ENCODE measurements at places on chromosomes 6 and 20.

DNA sequence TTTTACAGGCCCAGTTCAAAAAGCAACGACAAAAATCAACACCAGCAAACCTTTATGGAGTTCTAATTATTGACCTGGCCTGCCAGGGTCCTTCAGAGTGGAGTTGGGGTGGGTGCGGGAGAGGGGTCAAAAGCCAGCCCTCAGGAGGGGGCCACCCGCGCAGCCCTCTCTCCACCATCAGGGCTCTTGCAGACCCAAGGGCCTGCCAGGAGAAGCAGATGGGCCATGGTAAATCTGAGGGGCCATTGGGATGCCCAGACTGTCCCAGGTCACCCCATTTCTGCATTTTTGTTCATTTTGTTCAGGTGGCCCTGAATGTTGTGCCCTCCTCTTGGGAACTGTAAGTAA, 88.4 kb downstream of the DHX35 start:
- no peak for DNase-seq

GRCh38 chr6:155528982-155529453, 73.4 kb upstream of the NOX3 start:
- DNase-seq, result no peak

- no peak for DNase-seq
These were observed 190.7 kb downstream of the C6orf118 start for GRCh38 chr6:165118736-165119135.

- no peak for DNase-seq
These were observed 79.2 kb upstream of the CD93 start for GRCh38 chr20:23165307-23165750.

DNA sequence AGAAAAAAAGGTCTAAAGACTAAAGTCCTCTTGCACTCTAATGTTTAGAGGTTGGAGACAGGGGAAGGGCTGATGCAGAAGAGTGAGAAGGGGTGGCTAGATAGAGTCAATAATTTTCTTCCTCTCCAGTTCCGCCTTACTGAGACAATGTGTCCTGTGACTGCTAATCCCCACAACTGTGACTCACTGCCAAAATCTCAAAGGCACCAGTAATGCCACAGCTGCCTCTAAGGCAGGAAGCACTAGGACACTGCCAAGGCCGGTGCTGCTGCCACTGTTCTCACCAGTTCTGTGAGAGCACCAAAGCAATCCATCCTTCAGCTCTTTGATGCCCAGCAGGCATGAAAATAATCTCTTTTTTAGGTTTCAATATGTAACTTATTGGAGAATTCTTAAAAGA, 701.9 kb upstream of the MAP3K7 start:
- no peak for DNase-seq

DNA sequence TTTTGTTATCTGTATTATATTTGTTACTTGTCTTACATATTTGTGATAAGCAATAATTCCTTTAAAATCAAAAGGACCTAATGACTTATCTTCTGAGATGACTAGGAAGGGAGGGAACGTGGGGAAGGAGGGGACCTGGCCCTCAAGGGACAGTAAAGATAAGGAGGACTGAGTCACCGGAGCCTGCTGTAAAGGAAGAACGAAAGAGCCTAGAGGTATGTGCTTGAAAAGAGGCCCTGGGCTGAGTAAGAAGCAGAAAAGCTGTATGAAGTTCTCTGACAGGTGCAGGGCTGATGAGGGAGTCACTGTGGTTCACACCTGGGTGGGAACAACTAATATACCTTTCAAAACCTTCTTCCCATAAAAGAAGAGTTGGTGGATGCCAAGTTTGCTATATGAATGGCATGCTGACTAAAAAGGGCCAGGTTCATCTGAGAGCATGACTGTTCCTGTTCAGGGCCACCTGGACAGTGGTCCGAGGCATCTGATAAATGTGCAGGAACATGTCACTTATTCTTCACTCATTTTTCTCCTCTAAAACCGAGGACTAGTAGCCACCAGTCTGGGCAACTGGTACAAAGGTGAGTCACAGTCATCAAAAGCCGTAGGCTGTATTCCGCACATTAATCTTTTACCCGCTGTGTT, 111.3 kb downstream of the TNFAIP3 start:
- no peak for DNase-seq

GRCh38 chr6:33992191-33992590, 153.7 kb downstream of the GRM4 start:
- no peak for DNase-seq

GRCh38 chr6:132021552-132022375, 70.6 kb upstream of the CCN2 start:
- no peak for DNase-seq

GRCh38 chr6:138830248-138830647, 34.4 kb downstream of the ECT2L start:
- DNase-seq, result no peak

DNA sequence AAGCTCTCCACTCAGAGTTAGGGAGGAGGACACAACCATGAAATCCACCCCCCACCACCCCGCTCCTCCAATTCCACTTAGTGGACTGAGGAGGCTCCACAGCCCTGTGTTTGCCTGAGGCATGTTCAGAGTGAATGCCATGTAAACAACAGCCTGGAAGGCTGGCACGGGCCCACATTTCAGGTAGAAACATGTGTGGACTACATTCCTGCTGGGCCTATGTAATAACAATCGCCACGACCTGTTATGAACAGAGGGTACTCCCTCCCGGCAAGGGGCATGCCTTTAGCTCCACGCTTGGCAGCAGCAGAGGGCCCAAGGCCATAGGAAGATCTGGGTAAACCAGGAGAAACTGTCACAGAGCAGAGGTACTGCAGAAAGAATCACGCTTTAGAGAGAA, 65.5 kb downstream of the ISM1 start:
- DNase-seq, result no peak

DNA sequence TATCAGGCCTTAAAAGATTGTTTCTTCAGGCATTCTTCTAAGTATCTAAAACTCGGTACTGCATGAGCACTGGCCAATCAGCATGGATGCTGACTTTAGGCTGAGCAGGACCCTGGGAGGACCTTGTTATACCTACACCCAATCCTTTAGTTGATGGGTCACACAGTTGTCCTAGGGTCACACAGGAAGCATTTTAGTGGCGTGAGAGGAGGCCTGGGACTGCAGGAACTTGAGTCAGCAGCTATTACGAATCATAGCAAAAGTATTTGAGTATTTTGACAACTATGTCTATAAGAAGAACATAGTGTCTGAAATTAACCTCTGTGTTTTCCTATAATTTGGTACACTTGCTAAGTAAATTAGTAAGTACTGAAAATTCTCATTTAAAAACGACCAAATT, 741.4 kb downstream of the HACE1 start:
- no peak for DNase-seq

- no peak for DNase-seq
These were observed 393.8 kb upstream of the IMPG1 start for GRCh38 chr6:76466286-76466685.

GRCh38 chr20:2817891-2818595, 1.9 kb downstream of the TMEM239 start:
- no peak for DNase-seq
